Ammon's horn (tissue), 1 donor: ENCODE measurements at places on chromosomes 12 and 14.
A peak's percentile ranks its signal among the peaks of the same experiment; 100 is the strongest.

DNA sequence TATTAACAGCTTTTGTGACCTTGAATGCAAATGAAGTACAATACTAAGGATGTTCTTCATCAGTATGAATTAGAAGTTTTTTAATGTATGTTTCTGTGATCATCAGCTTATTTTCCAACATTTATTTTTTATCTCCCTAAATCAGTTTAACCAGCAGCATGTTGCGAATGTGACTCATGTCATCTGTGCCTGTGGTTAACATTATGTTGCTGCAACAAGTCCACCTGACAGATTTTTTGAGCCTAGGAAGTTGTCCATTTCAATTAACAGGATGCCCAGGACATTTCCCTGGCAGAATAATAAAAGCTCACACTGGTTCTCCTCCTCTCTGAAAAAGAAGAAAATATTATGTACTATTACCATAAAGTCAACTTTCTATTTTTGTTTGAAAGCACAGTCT is 155.5 kb downstream of the SYT1 start:
- DNase-seq = peak; percentile 35

GRCh38 chr12:12032260-12032791 is 38.4 kb upstream of the BCL2L14 start:
- DNase-seq = no peak

- peak; percentile 72 for DNase-seq
These were observed 181.0 kb downstream of the MON2 start for GRCh38 chr12:62647586-62647985.

DNA sequence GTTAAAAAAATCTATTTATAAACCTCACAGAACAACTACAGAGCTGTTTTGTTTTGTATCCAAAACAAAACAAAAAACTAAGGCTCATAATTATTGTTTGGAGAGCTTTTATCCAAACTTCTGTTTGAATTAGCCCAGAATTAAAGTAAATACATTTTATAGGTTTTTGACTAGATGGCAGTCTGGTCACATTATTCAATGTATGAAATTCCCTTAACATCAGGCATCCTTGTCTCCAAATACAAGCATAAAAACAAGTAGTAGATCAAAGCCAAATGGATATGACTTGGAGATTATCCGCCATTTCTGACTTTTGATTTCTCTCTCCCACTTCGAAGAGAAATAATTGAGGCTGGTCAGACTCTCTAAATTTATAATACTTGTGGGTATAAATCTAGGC is 63.5 kb downstream of the SLC38A1 start:
- no peak for DNase-seq

DNA sequence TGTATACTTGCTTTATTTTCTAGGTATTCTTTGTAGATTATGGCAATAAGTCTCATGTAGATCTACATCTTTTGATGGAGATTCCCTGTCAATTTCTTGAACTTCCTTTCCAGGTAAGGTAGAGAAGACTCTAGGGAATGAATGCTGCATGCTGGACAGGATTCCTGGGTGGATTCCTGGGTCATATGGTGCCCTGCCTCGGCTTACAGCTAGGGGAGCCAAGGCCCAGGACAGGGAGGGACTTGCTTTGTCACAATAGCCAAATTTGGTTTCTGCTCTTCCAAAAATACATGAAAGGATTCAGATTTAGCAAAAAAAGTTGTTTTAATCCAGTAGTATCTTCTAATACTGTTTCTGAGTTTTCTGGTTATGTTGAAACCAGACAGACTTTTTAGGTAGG is 59.5 kb upstream of the ASPG start:
- DNase-seq = no peak

DNA sequence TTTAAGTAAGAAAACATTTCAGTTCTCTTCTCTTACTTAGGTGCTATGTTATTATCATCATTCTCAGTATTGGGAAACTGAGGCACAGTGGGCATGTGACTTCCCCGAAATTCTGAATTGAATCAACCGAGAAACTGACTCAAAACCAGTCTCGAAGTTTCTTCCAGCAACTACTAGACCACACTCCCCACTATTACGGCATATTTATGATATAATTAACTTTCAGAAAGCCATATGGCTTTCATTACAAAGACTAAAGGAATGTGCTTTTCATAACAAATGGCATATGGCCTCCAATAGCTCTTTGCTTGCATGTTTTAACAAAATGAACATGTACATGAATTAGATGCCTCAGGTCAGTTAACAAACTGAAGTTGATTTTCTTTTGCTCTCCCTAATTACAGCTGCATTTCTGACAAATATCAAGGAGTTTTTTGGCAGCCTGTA is 182.9 kb upstream of the SLC38A2 start:
- no peak for DNase-seq

DNA sequence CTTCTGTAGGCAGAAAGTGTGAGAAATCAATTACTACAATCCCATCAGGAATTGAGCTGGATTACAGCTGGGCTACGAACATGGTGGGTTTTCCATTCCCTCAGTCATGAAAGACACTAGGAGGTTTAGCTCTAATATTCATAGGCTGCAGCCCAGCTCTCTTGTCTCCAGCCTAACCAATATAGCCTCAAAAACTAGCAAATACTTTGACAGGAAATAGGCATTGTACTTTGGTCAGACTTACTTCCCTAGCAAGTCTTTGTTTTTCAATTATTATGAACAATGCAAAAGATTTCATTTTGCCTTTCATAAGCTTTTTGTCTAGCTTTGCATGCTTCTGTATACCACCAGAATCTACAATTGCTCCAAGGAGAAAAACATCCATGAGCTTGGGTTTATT is 296.2 kb downstream of the GPHN start:
- DNase-seq = no peak

DNA sequence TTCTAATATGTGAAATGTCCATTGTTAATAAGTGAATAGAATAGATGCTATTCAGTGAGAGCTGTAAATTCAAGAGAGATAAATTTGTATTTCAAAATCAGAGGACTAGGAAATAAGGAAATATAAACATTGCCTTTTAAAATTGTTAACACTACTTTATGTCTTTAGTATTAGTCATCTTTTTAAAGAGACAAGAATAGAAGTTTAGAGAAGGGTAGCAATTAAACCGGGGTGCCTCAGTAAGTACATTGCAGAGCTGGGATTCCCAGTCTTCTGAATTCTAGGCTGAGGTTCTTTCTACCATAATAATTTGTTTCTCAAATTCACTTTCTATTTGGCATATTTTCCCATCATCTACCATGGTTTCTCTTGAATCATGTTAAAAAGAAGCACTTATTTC is 498.6 kb downstream of the SLC16A7 start:
- no peak for DNase-seq

DNA sequence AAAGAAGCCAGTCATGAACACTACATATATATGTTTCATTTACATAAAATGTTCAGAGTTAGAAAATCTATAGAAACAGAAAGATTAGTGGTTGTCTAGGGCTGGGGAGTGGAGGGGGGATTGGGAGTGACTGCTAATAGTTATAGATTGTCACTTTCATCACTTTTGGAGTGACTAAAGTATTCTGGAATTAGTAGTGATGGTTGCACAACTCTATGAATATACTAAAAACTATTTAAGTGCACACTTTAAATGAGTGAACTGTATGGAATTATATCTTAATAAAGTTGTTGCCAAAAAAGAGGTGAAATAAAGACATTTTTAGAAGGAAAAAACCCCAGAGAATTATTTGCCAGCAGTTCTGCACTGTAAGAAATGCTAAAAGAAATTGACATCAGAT is 9.5 kb downstream of the CATSPERB start:
- no peak for DNase-seq

DNA sequence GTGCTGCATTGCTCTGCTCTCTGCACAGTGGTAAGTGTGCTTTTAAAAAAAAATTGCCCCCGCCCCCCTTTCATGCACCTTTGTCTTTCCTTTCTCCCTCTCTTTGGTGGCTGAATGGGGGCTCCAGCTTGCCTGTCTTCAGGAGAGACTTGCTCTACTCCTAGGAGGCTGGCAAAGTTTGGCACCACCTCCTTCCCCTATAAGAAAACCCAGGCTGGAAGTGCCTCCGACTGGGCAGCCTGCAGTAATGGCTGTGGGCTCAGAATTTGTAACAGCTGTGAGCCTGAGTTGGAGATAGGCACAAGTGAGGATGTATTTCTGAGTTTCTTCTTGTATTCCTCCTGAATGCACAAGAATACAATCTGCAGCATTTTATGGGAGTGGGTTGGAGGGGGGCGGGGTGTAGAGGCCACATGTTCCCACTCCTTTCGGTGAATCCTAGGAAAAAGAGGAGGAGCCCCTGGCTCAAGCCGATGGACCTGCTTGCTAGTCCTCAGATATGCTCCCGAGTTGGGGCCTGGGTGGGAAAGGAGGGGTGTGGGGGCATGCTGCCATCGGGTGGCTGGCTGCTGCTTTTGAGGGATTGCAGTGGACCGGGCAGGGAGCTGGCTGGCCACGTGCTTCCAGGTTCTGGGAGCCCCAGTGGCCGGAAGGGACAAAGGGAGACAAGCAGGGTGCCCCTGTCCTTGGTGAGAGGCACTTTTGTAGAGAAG is 124.3 kb downstream of the TSPAN9 start:
- no peak for DNase-seq

- DNase-seq = peak; percentile 44
These were observed 34.3 kb upstream of the SLC38A1 start for GRCh38 chr12:46303039-46303666.

- no peak for DNase-seq
These were observed 14.8 kb upstream of the SH2B3 start for GRCh38 chr12:111390910-111391309.

- DNase-seq = no peak
These were observed 322.8 kb downstream of the RGS6 start for GRCh38 chr14:72254937-72255472.

DNA sequence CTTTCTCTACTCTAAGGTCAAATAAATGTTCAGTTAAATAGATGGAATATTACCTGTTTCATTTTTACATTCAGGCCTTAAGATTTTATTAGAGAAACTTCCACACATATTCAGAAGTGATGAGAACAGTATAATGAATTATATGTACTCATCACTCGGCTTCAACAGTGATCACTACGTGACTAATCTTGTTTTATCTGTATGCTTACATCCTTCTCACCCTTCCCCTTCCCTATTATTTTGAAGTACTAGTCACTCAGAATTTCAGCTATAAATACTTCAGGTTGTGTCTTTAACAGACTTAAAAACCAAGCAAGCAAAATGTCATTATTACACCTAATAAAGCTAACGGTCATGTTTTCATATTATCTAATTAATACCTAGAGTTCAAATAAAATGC is 34.9 kb downstream of the ETV6 start:
- DNase-seq = no peak

DNA sequence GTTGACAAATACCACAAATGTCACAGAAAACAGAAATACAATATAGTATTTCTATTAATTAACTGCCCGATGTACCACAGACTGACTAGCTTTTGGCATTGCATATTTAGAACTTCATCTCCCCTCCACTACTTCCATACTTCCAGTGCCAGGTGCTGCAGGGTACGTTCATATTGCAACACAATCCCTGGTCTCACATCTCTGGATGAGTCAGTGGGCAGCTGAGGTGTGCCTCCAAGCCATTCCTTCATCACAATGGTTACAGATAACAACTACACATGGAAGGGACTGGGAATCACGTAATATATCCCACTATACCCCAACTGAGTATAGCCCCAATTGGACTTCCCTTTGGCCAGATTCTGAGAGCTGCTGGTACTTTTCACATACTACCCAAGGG is 31.1 kb downstream of the CCDC198 start:
- no peak for DNase-seq

DNA sequence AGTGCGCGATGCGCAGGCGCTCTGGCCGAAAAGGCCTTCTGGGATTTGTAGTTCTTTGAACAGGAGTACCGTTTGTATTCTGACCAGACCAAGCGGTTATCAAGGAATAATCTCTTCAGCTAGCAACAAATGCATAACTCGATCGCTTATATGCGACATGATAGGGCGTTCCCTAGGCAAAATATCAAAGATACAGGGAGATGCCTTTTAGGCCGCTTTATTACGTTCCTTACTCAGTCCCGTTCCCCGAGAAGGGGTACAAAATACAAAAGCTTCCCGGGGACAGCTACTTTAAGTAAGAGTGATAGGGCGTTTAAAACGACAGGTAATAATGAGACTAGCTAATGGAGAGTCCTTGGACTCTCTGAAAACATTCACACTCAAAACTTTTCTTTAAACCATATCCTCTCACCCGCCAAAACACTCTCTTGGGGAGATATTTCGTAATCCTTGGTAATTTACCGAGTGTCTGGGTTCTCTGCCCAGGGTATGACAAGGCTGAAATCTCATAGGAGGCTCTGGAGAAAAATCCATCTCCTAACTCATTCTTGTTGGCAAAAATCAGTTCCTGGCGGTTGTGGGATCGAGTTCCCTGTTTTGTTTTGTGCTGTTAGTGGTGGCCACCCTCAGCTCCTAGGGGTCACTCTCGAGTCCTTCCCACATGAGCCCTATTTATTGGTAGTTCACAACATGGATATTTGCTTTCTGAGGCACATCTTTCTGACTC is 412 bp upstream of the SNW1 start:
- DNase-seq = peak; percentile 66

DNA sequence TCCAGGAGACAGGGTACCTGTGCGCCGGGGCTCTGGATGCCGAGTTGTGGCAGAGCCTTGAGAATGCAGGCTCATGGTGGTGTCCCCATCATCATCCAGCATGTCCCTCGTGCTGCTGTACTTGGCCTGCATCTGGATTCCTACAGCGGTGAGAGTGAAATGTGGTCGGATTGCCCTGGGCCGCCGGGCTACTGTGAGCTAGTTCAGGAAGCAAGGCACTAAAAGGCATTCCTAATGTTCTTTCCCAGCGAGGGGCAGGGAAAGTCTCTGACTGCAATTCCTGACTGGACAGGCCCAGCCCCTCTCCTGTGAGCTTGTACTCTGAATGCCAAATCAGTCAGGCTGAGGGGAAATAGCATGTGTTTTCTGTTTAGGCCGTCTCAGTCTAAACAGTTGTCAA is at the start of gene CLEC1A:
Gene CLEC1A (minus strand): TSS at position 195 of the 400 bp plus-strand sequence. CDS start 63 bp downstream, at position 132.
- no peak for DNase-seq

DNA sequence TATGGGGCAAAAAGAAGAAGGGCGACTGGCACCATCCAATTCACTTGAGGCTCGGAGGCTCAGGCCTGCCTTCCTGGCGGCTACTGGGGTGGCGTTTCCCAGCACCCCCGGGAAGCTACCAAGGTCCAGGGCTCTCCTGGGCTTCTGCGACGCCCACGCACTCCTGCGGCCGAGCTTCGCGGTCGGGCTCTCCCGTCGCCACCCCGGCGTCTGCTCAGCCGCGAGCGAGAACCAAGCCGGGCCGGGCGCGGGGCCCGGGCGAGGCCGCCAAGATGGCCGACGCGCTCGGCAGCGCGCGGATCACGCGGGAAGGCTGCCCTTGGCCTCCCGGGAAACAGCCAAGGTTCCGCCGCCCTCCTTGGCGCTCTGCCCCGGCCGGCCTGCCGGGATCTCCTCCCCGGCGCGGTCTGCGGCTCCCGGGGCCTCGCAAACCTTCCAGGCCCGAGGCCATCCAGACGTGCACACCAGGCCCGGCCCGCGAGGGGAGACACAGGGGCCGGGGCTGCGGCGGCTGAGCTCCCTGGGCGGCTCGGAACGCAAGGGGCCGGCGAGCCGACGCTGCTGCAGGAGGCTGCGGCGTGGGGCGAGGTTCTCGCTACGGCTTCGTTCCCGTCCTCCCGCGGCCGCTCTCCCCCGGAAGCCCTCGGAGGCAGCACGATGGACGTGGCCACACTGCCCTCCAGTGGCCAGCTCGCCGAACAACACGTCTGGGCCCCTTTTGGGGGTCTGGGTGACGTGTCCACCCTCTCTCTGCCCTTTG is 23.5 kb upstream of the ZFP36L1 start:
- DNase-seq = peak; percentile 94

GRCh38 chr12:1939801-1940607 is 21.6 kb upstream of the CACNA2D4 start:
- DNase-seq = peak; percentile 95
